NB4 (cell line): ENCODE measurements at places on chromosomes 16 and 17.

GRCh38 chr17:58783380-58783779 is 27.7 kb downstream of the PPM1E start:
- DNase-seq = no peak

GRCh38 chr16:14436401-14436955 is 193.6 kb downstream of the PARN start:
- no peak for DNase-seq

- DNase-seq = no peak
These were observed 253.9 kb upstream of the CACNG5 start for GRCh38 chr17:66580956-66581391.

- no peak for DNase-seq
These were observed 216 bp downstream of the VPS9D1 start for GRCh38 chr16:89720551-89720812.

- DNase-seq = no peak
These were observed 15.7 kb downstream of the HELZ start for GRCh38 chr17:67229109-67229955.

- no peak for DNase-seq
These were observed 4.1 kb downstream of the ACE start for GRCh38 chr17:63480826-63481487.

GRCh38 chr16:57882792-57883191 is 80.5 kb upstream of the KIFC3 start:
- DNase-seq = no peak

- DNase-seq = no peak
These were observed 19.1 kb downstream of the ITPRIPL2 start for GRCh38 chr16:19132898-19133297.

DNA sequence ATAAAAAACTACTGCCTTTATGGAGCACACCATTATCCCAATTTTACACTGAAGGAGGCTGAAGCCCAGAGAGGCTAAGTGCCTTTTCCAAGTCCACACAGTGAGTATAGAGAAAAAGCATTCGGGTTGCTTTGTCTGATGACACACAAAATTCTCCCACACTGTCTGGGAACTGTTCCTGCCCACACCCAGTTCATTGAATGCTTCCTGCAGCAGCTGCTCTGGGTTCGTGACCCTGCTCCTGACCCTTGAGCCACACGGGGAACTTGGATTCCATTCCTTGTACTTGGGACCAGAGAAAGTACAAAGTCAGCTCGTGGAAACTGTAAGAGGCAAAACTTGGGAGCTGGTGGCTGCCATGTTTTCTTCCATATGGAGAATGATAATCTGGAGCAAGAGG is 57.9 kb downstream of the AKAP1 start:
- no peak for DNase-seq

DNA sequence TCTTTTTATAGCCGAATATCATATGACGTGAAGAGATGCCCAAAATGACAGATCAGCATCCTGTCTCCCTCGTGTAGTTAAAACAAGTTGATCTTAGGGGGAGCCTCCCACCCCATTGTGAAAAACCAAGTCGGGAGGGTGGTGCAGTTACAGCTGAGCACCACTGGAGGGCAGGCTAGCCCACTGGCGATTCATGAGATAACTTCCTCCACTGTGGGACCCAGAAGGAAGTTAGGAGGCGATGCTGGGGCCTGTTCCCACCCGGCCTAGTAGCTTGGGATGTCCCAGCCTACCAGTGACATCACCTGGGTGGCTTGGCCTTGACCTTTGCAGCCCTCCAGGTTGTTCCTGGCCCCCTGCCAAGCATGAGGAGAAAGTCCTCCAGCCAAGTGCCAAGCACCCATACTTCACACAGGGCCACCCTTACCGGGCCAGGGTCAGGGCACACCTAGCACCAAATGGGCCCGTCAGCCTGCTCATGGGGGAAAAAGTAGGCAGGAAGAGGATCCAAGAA is 8.1 kb upstream of the CPNE2 start:
- peak; percentile 93 for DNase-seq

DNA sequence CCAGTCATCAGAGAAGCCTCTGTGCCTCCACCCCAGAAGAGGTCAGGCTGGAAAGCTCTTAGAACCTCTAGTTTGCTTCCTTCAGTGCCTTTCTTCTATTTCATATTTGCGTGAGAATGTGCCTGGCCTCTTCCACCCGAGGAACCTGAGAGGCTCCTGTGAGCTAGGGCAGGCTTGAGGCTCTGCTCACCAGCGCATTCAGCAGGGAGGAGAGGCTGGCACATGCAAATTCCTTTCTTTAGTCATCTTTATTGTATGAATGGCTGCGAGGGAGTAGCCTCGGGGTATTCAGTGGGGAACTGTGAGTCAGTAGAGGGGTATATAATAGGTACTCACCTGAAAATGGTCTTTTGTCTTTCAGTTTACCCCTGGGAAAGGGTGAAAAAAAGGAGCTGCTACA is 268.3 kb downstream of the ABCC12 start:
- DNase-seq = no peak

GRCh38 chr16:54923055-54923473 is 7.6 kb upstream of the IRX5 start:
- peak; percentile 67 for DNase-seq

DNA sequence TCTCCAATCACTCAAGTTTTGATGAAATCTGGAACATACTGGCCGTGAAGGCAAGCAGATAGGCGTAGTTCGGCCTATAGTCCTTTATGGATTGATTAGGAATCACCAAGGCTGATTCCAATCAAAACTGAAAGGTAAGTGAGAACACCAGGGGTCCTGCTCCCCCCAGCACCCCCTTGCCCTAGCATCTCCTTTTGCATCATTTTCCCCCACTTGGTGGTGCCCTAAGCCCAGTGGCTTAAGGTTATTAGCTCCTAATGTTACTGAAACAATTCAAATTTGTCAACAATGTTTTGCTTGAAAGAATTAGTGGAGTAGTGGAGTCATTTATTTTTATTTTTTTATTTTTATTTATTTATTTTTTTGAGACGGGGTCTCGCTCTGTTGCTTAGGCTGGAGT is 4.9 kb downstream of the SLFN14 start:
- DNase-seq = no peak

- DNase-seq = no peak
These were observed 15.9 kb downstream of the RGS11 start for GRCh38 chr16:259814-260253.

DNA sequence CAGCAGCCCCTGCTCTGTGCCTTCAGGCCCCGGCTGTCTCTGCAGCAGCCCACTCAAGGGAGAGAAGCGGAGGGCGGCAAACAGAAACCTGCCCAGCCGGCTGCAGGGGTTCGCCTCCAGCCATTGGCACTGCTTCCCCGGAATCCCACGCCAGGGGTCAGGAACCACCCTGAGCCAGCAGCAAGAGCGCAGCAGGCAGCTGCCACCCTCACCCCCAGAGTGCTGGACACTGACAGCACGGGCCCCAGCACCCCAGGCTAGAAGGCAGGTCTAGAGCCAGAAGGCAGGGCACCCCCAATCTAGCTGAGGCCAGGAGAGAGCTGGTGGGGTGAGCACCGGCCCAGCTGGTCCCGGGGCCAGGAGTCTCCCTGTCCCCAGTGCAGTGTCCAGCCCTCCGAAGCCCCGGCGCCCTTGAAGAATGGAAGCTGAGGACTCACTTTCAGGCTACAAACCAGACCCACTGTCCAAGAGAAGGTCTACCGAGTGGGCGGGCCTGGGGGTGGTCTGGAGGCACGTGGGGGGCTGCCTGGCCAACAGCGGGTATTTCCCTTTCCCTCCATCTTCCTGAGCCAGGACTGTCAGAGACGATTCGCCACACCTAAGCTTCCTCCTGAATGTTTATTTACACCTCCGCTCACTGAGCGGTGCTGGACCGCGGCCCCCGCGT is 8.4 kb downstream of the UBALD2 start:
- DNase-seq = no peak

DNA sequence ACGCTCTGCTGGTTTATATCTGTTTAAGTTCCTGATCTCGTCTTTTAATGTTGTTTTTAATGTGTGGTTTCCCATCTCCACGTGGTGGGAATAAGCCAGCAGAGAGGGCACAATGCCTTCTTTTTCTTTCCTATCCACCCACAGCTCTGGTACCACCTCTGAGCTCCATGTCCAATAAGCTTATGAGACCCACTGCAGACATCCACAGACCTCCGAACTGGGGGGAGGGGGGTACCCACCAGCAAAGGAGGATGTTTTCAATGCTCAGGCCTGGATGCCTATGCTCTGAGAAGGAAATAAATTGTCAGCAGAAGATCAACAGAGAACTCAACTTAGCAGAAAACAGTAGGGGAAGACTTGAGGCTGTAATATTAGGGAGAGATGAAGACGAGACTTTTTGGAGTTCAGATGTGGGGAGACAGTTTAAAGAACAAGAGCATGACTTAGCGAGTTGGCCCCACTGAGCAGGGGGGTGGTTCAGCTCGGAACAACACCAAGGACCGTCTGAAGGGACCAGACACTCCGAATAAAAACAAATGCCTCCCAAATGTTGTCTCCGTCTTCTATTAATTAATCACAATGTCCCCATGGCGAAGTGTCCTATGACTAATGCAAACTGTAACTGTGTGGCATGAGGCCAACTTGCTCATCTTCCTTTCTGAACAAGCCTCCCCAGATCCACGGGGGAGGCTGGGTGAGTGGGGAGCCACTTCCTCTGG is 62.7 kb downstream of the GAS7 start:
- DNase-seq = peak; percentile 94

- no peak for DNase-seq
These were observed 6.1 kb upstream of the KRT10 start for GRCh38 chr17:40828454-40829044.

DNA sequence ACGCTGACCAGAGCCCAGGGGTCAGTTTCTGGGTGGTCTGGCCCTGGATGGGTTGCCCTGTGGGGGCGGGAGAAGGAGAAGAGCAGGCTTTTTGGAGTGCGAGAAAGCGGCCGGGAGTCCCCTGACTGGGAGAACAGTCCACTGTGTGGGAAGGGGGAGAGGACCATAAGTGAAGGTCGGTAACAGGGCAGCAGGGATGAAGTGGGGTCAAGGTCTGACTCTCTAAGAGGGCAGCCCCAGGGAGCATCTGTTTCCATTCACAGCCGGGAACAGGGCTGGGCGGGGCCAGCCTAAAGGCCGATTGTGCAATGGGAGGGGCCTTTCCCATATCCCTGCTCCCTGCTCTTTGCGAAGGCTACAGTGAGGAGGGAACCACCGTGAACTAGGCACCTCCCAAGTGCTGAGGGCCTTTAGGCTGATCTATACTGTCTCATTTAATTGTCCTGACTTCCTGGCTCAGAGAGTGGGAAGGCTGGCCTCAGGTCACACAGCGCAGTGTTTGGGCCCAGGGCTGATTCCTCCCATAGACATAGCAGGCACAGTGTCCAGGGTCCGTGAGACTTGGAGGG is 10.4 kb upstream of the WFDC1 start:
- no peak for DNase-seq

GRCh38 chr16:53714205-53715022 is 10.5 kb downstream of the FTO start:
- no peak for DNase-seq

DNA sequence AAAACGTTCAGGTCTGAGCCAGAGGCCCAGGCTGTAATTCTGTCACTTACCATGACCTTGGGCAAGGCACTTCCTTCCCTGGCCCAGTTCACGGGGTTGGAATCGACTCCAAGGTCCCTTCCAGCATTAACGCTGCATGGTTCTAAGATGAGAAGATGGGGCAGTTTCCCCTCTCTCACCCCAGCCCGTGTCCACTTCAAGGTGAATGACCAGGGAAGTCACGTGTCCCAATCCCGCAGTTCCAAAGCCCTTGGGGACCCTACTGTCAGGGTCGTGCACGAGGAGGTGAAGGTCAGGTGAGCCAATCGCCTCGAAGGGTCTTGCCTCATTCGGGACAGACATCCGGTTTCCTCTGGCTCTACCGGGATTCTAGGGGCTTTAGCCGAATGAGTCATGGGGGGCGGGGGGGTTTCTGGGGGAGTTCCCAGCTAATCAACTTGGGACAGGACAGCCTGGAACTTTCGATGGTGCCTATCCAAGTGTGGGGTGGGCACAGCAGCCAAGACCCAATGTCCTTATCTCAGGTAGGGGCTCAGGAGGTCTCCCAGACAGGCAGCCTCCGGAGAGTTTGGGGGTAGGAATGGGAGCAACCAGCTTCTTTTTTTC is 762 bp upstream of the CSF3 start:
- no peak for DNase-seq

GRCh38 chr17:51052235-51052634 is 68.4 kb downstream of the SPAG9 start:
- no peak for DNase-seq

DNA sequence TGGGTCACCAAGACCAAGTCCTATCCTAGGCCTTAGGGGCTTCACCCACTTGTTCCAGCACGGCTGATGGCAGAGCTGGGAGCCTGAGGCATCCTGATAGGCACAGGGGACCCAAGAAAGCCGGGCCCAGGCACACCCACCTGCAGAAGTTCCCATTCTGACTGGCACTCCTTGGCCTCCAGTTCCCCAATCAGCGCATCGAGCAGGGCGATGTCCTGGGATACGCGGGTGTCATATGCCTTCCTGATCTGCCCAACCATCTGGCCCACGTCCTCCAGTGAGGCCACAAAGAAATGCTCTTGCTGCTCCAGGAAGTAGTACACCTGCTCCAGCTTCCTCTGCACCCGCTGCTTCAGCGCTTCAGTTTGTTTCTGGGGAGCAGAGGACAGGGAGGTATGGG is 9.6 kb downstream of the MEFV start:
- DNase-seq = no peak

- DNase-seq = no peak
These were observed 10.8 kb downstream of the UNKL start for GRCh38 chr16:1403733-1404132.

GRCh38 chr17:44314031-44314430 is 5.6 kb downstream of the RUNDC3A start:
- no peak for DNase-seq

DNA sequence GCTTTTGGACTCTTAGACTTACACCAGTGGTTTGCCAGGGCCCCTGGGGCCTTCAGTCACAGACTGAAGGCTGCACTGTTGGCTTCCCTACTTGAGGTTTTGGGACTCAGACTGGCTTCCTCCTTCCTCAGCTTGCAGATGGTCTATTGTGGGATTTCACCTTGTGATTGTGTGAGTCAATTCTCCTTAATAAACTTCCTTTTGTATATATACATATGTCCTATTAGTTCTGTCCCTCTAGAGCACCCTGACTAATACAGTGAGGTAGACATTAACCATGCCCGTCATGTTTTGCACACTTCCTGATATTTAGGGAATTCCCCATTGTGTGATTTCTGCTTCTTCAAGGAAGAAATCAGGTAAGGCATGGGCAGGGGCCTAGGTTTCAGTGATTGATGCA is 147.8 kb upstream of the CA10 start:
- DNase-seq = no peak

GRCh38 chr17:82386255-82386831 is 14.8 kb downstream of the UTS2R start:
- no peak for DNase-seq

- DNase-seq = no peak
These were observed 206.5 kb upstream of the GOT2 start for GRCh38 chr16:58940609-58941008.

GRCh38 chr17:6067060-6067459 is 3.1 kb upstream of the WSCD1 start:
- DNase-seq = peak; percentile 11

GRCh38 chr17:29615048-29615385 is 7.7 kb downstream of the CORO6 start:
- DNase-seq = peak; percentile 62

- DNase-seq = peak; percentile 56
These were observed 15.7 kb downstream of the CAVIN1 start for GRCh38 chr17:42407289-42407836.

GRCh38 chr17:29617481-29618271 is 5.0 kb downstream of the CORO6 start:
- peak; percentile 93 for DNase-seq

- no peak for DNase-seq
These were observed 3.7 kb downstream of the ACSF3 start for GRCh38 chr16:89097392-89097772.
